ENCODE measurements at places on chromosomes 11 and 22.
A peak's percentile ranks its signal among the peaks of the same experiment; 100 is the strongest.

DNA sequence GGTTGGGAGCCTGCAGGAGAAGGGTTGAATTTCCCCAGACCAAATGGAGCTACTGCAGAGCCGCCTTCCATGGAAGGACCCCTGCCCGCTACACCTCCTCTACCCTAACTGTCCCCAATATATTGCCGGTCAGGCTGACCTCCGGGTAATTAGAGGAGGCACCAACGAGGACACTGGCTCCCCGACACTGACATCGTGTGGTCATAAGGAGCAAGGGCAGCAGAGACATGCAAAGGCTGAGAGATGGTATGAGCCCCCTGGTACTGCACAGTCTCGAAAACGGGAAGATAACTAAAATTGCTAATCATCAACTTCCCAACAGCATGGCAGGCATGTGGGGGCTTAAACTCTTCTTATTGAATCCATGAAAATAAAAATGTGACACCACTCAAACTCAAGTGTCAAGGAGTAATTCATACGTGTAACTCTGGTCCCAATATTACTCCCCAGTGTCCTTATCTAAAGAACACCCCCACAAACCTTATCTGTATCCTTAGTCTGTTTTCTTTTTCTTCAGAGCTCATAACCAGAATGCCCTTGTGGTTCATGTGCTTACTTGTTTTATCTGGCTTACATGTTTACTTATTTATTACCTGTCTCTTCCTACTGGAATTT, 4.4 kb downstream of the CAVIN3 start:
- no peak for DNase-seq

DNA sequence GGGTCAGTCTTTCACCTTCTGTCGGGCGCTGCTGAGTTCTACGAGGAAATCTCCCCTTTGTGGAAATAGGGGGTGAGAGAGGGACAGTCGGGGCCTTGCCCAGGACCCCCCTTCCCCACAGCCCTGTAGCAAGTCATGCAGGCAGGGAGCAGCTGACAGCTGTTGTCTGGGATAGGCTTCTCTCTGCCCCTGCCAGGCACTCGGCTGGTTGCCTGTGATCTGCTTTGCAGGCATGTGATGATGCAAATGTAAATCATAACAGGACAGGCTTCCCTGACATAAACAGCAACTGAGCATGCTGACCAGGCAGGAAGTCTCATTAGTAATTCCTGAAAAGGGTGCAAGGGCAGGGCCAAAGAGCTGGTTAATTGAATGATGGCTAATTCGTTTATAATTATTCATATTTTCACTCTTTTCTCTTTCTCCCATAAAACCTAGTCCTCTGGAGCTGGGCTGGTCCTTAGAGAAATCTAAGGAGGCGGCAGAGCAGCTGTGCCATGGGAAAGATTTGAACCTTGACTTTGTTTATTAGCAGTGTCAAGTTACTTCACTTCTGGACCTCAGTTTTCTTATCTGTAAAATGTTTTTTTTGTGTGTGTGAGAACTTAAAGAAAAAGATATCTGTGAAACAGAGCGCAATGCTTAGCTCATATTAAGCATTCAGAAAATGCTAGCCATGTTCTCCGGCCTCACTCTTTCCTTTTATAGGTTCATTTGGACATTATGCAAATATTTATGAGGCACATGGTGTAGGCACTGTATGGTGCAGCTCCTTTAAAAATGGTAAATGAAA, 129.7 kb downstream of the LDLRAD3 start:
- DNase-seq = no peak

- DNase-seq = no peak
Measured at GRCh38 chr11:69378303-69379141, 84.6 kb downstream of the MYEOV start.

GRCh38 chr11:119728651-119729580, at the start of gene NECTIN1:
Gene NECTIN1, minus strand, starts transcription at chr11:119729200. Its CDS starts 647 bp downstream, at chr11:119728553.
- peak; percentile 75 for DNase-seq

DNA sequence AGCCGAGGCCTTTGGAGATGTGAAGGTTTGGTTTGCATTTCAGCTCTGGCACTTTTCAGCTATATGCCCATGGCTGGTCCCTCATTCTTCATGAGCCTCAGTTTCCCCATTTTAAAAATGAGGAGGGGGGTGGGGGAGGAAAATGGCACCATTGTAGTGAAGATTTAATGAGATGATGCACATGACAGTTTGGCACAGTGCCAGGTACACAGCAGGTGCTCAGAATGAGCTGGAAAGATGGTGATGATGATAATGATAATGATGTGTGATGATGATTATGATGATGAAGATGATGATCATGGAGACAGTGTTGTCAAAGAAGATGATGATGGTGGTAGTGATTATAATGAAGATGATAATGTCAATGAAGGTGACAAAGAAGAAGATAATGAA, 24.3 kb upstream of the FGF3 start:
- no peak for DNase-seq

DNA sequence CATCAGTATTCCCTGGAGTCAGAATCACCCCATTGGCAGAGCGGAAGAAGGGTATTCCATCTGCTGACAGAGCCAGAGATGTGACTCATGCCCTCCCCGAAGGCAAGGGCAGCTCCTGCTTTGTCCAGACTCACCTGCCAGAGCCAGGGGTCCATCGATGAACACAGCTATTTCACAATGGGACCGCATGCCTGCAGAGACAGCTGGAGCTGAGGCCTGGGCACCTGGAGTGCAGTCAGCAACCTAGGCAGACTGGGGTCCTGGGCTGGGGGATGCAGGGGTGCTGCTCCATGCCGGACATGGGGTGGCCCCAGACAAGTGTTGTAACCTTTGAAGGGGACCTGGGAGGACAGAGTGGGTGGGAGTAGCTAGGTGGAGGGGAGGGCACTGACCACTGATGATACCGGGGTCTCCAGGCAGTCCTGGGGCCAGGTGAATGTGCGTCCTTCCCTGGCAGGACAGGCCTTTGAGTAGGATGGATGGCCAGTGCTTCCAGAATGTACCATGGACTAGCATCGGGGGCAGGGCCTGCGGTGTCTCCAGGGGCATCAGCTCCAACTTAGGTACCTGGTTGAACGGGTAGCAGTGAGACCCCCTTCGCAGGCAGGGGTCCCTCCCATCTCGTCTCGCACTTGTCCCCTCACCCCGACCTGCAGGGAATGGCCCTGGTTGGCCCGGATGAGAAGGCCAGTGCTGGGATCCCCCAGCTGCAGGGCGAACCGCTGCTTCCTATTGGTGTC, 1.7 kb downstream of the TRPT1 start:
- no peak for DNase-seq

- no peak for DNase-seq
Measured at GRCh38 chr11:80937842-80938241, 1497.0 kb upstream of the TENM4 start.

GRCh38 chr11:47314992-47315391, 37.5 kb downstream of the MYBPC3 start:
- no peak for DNase-seq

DNA sequence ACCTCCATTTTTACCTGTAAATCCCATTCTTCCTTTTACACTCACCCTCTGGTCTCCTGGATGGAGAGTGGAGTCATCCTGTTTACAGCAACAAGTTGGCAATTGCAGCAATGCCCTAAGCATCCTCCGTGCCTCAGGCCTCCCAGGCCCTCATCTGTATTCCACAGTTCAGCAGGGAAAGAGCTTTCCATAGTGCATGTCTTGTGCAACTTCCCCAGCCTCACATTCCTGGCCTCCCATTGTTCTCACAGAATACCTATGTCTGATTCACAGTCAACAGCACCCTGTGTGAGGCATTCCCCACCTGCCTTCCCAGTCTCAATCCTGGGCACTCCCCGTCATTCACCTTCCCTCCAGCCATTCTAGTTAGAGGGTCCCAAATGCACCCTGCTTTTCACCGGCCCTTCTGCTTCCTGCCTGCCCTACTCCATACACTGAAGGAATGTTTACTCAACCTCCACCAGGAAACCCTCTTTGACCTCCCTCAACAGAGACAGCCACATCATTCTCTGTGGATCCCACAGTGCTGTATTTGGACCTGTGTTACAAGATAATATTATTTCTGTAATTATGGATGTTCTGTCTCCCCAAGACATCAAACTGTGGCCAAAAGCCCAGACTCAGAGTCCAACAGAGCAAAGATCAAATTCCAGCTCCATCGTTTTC, 405.7 kb downstream of the BUD13 start:
- no peak for DNase-seq

- no peak for DNase-seq
Measured at GRCh38 chr11:105862736-105863367, 159.2 kb downstream of the MSANTD4 start.

DNA sequence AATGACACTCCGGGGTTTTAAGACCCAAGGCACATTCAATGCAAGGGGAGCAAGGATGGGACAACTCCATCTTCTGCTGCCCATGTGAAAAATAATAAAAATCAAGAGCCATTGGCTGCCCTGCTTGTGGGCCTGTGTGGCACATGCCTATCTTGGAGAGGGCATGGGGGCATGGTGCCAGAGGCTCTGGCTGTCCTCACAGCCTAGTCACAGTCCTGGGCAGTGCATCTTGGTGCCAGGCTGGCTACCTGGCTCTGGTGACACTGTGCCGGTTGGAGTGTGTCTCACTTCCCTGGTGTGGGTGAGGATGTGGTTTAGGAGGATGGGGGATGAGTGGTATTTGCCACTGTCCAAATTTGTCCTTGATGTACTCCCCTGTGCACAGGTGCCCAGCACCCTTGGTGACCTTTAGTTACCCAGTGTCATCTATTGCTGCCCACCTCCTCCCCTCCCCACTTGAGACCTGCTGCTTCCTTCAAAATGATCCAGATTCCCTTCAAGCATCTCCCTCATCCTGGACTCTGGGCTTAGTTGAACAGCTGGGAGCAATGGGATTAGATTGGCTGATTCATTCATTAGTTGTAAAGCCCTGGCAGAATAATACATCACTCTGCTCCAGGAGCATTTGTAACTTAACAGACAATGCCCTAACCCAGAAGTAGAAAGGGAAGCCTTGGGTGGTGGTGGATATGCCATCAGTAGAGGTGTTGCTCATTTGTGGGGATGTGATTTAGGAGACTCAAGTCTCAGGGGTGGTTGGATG, 4.6 kb downstream of the TMEM86A start:
- no peak for DNase-seq

DNA sequence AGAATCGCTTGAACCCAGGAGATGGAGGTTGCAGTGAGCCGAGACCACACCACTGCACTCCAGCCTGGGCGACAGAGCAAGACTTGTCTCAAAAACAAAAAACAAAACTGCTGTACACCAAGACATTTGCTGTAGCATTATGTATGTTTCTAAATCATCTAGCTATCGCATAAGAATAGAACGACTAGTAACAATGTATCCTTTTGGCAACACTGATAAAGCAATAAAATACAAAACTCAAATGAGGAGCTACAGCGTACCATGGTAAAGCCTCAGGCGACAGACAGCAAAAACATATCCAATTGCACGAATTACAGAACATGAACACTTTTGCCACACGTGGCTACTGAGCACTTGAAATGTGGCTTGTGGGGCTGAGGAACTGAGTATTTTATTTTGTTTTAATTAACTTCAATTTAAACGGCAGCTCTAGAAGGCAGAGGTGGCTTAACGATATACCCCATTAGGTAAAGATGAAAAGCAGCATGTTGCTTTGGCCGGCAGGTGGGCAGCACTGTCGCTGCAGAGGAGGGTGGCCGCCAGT, 2.3 kb downstream of the TUBGCP6 start:
- DNase-seq = no peak

DNA sequence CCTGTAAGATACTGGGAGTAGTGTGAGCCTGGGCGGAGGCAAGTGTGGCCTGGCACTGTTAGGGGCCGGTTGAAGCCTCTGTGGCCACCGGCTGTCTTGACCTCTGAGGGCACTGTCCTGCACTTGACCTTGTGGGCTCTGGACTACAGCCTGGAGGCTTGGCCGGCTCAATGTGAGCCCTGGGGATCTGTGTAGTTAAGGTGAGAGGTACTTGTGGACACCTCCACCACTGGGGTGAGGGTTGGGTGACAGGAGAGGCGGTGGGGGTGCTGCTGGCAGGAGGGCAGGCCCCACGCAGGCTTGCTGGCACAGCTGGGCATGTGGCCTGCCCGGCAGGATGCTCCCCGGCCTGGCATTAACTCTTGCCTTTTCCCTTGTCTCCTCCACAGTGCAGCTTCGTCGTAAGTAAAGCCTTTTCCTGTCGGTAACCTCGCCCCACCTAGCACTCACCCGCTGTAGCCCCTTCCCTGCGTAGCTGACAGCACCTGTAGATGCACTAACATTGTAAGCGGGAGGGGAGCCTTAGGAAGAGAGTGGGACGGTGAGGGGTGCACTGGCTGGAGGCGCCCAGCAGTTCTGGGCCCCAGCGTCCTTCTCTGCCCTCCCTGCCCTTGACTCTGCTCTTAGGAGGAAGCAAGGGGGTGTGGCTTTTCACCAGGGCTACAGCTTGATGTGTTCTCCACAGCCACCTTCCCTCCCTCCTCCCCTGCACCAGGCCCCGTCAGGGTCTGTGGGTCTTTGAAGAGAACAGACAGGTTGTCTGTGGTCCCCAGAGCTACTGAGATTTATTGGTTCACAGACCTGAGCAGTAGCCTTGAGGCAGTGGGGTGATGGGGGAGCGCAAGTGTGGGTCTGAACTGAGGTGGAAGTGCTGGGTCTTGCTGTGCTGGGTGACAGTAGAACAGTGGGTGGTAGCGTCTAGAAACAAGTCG, 17.6 kb downstream of the INCENP start:
- DNase-seq = no peak

DNA sequence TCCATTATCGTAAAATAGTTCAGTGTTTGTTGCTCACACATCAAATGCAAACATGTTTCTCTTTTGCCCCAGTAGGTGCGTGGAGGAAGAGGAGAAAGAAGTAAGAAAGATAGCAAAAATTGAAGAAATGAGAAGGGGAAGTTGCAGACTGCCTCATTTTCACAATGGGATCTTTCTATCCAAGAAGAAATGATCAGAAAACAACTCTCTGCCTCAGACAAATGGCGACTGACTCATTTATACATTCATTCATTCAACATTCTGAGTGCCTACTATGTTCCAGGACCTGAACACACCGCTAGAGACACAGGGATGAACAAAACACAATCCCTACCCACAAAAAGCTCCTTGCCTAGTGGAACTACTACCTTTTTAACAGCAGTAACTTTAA, 367 bp downstream of the HPS5 start:
- no peak for DNase-seq

DNA sequence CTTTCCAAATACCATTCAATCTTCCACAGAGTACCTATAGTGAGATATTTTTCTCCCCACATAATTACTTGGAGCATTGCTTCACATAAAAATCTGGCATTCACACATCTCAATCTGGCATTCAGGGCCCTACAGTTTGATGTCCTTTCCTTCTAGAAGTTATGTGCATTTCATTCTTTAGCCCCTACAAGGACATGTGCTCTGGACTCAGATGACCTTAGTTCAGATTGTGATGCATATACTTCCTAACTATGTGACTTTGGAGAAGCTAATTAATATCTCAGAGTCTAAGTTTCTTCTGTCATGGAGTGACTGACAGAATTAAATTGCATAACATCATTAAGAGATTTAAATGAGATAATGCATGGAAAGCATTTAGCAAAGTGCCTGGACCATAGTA, 25.9 kb upstream of the PRSS23 start:
- DNase-seq = no peak

All from activated CD4-positive, alpha-beta T cell treated with anti-CD3 and anti-CD28 coated beads for 1 hour (primary cell).